GM10248 (cell line): ENCODE measurements at places on chromosomes 3 and 15.
A peak's percentile ranks its signal among the peaks of the same experiment; 100 is the strongest.

DNA sequence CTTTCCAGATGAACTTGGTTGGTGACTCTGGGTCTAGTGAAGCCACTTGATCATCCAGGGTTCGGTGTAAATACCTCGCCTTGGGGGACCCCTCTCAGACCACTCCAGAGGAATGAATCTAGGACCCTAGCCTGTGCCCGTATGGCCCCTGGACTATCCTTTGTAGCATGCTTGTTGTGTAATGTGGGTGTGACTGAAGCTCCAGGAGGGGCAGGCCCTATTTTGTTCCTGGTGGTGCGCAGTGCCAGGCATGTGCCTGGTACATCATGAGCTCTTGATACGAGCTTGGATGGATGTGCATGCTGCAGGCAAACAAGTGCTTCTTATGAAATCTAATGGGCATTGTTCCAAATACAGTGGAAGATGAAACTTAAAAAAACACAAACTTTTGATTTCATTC, 82.8 kb downstream of the EBLN2 start:
- no peak for DNase-seq

- DNase-seq = no peak
Measured at GRCh38 chr15:98799461-98800390, 151.4 kb downstream of the IGF1R start.

- DNase-seq = no peak
Measured at GRCh38 chr3:195286115-195286872, 15.3 kb upstream of the XXYLT1 start.

DNA sequence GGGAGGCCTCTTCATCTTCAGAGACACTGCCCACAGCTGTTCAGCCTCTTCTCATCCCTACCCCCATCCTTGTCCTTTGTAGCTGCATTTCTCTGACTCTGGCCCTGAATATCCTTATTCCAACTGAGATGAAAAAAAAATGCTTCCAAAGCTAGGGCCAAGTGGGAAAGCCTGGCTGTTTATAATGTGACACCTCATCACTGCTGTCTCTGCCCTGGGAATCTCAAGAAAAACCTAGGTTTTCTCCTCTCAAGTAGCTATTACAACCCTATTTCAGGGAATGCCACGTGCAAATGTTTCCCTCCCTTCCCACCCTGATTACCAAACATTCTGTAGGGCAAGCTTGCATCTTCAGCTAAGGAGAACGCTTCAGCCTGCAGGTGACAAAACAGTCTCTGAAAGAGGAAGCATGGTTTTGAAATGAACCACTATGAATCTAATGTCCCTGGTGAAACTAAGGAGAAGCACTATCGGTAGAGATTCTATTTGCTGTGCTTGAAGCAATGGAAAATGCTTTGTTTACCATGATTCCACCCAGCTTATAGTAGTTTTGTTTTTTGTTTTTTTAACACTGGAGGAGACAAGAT, 65.4 kb downstream of the USF3 start:
- no peak for DNase-seq

DNA sequence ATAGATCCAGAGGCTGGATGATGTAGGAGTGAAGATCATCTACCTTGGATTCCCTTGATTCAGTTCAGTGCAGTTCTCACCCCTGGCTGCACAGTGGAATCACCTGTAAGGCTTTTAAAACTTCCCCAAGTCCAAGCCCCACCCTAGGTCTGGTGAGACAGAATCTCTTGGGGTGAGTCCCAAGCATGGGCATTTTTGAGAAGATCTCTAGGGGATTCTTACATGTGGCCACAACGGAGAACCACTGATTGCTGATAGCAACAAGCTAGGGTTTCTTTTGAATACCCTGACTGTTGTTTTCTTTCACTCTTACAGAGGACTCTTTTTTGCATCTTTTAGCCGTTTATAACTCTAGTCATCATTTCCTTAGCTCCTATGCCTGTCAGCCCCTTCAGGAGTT, 204.9 kb upstream of the RASGRP1 start:
- no peak for DNase-seq

DNA sequence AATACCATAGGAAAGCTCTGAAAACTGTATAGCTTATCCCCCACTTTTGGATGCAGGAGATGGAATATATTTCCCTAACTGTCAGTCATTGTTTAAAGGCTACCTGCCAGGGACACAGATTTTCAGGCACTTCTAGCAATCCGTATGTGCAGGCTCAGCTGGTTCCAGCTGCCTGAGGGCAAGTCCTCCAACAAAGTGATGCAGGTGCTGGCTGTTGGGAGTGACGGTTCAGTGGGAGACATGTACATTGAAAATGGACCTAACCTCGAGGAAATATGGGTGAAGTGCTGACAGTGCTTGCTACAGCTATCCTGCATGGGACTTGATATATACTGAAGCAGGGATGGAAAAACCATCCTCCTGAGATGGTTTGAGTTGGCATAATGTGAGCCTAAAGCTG, 153.1 kb upstream of the GAP43 start:
- DNase-seq = no peak

DNA sequence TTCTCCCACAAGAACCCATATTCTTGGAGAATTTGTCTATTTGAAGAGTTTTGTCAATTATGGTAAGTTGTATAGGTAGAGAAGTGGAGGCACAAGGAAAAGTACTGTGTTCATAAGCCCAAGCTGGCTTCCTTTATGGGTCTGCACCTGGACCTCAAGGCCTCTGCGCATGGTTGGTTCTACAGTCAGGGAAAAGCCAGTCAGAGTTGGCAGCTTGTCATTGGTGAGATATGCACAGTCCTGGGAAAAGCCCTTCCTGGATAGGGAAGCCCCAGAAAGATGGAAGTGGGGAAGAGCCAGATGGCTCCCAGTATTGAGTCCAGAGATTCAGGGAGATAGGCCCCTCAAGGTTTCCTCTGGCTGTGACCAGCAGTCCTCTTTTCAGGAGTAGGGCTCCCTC, 15.8 kb downstream of the BOC start:
- DNase-seq = no peak

DNA sequence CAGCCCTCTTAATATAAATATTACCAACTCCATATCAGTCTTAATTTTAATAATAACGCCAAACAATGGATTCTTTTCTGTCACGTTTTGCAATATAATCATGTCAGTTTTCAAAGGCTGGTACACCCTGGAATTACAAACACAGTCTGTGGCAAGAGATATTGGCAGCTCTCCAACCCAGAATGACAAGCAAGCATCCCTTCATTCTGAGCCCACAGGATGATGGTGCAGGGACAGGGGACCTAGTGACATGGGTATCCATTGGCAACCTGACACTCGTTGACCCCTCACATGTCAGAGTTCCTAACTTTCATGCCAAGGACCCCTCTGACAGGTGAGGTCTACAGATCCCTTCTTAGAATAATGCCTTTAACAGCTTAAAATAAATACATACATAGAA, 154.5 kb upstream of the TSC22D2 start:
- no peak for DNase-seq

DNA sequence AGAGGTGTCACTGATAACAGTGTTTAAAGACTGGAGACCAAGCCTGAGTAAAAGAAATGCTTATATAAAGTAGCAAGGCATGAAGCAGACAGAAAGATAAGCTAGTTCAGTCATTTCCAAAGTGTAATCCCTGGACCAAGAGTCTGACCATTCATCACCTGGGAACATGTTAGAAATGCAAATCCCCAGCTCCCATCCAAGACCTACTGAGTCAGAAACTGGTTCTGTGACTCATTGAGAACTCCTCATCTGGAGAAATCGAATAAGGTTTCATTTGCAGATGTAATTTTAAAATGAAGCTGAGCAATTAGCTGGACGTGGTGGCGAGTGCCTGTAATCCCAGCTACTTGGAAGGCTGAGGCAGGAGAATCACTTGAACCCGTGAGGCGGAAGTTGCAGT, 473.9 kb upstream of the UBE2E2 start:
- DNase-seq = no peak

DNA sequence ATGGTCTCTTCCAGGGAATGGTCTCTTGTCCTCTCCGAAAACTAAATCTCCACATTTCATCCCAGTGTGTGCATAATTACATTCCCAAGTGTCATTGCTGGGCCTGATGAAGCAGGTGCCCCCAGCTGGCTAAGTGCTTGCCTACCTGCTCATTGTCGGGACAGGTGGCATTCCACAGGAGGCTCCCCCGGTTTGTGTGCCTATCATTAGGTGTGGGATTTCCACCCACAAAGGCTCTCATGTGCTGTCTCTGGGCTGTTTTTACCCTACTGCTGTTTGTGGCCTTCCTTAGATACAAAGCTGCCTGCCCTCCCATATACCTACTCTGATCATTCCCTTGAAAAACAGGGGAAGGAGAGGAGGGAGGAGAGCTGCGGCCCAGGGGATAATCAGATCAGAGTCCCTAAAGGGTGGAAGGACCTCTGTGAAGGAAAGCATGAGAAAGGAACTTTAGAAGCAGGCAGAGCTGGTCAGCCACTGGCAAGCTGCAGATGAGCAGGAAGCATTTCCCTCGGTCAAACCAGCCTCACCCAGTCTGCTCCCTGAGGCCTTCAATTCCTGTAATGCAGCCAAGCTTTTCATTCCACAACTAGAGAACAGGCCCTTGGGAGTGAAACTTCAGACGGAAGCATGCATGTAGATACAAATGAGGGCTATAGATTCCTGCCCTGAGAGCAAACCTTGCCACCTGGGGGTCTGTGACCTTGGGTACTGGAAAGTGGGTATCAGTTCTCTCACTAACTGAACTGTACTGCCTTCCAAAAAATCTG, 60.7 kb upstream of the HEG1 start:
- no peak for DNase-seq

GRCh38 chr15:53354874-53355273, 404.6 kb downstream of the WDR72 start:
- no peak for DNase-seq

GRCh38 chr3:59790241-59790640, 740.4 kb upstream of the CFAP20DC start:
- no peak for DNase-seq

GRCh38 chr3:100048248-100048647, 66.1 kb downstream of the FILIP1L start:
- no peak for DNase-seq

DNA sequence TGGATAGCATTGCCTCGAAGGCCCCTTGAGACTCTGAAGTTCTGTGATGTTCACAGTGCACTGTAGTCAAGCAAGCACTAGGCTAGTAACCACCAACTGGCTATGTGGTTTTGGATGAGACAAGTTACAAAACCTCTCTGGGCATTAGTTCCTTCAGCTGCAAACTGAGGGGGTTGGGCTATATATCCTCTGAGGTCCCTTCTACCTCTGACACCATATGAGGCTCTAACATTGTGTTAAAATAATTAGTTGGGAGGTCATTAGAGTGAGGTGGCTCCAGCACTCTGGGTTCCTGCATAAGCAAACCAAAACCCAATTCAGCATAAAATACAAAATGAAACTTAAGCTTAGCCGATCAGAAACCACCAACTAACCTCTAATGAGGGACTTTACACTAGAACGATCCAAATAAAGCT, 209.5 kb upstream of the LRRN1 start:
- DNase-seq = peak; percentile 21
